DND-41 (cell line): ENCODE measurements at places on chromosomes 6 and 20.

DNA sequence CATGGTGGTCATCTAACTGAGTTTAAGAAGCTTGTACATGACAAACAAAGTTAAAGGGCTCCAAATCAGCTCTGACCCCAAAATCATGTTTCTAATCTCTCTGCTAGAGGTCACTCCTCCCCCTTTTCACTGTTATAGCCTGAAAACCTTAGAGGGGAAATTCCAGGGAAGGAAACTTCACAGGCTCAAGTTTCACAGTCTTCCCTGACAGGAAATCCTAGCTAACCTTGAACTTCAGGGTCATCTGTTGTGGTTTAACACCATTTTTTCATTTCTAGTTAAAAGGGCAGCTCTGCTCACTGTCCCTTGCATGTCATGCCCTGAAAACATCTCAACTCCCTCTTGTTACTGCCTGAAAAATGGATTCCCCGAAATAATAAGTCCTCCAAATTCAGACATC is 104.4 kb upstream of the BMP2 start:
- no peaks in the 10 kb centered on the region for H3K36me3 ChIP-seq
- no peaks in the 10 kb centered on the region for H3K4me1 ChIP-seq
- DNase-seq = no peak
- H3K27me3 ChIP-seq = no peaks in the 10 kb centered on the region
- H3K4me3 ChIP-seq = no peak overlapping the region

GRCh38 chr20:53036992-53037391 is 64.8 kb downstream of the TSHZ2 start:
- H3K36me3 ChIP-seq = no peaks in the 10 kb centered on the region
- no peaks in the 10 kb centered on the region for H3K4me1 ChIP-seq
- DNase-seq = no peak

- H3K4me3 ChIP-seq = no peak overlapping the region
- no peak overlapping the region for H3K27ac ChIP-seq
- no peaks in the 10 kb centered on the region for H3K36me3 ChIP-seq
- no peaks in the 10 kb centered on the region for H3K4me1 ChIP-seq
Measured at GRCh38 chr6:148177589-148178233, 164.9 kb upstream of the SASH1 start.

DNA sequence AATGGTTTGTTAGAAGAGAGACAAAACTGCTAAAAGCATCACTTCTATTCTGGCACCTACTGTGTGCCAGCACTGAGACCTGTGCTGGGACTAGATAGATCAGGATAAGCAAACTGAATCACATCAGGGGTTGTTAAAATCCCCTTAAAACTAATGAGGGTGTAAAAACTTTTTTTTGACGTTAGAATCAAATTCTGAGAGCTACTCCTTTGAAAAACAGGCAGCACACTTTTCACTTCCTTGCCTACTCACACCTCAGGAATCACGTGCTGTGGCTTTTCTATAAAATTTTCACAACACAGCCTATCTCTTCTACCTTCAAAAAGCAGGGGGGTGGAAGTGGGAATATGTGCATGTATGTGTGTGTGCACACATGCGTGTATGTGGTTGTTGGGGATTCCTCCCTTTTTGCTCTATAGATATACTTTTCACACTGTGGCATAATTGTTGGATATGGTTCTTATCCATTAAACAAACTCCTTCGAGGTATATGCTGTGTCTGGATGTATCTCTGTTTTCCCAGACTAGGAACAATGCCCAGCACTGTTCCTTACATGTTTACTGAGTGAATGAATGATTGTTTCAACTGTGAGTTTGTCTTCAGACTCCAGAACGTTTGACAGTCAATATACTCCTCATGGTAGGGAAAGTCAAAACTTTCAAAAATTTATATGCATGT is 105.4 kb downstream of the FYN start:
- H3K4me3 ChIP-seq = no peak overlapping the region
- H3K4me1 ChIP-seq = peaks cover 1% of the 10 kb centered on the region; the same call in 1 of the 2 replicates
- H3K27ac ChIP-seq = no peak overlapping the region
- DNase-seq = no peak

DNA sequence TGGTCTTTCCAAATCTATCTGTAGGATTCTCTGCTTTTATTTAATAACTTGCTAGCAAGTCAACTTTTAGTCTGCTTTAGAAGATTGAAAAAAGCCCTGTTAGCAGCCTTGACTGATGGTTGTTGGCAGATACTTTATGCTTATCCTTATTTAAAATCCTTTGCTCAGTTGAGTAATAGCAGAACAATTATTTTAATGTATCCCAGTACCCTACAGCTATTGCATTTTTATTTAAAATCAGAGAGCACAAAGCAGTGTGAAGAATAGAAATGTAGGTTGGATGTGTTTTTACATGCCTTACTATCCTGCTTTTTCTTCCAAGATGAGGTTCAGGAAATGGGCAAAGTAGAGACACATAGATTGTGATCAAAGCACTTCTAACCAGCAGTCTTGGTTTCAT is 147.1 kb upstream of the LAMP5 start:
- no peak overlapping the region for H3K4me3 ChIP-seq
- H3K4me1 ChIP-seq = no peaks in the 10 kb centered on the region
- no peak overlapping the region for H3K27ac ChIP-seq
- H3K36me3 ChIP-seq = peaks cover 3% of the 10 kb centered on the region; the same call in 1 of the 2 replicates
- H3K27me3 ChIP-seq = no peaks in the 10 kb centered on the region

- no peak overlapping the region; the same call in 1 of the 2 replicates for H3K27ac ChIP-seq
- no peaks in the 10 kb centered on the region for H3K27me3 ChIP-seq
- H3K36me3 ChIP-seq = no peaks in the 10 kb centered on the region
- peaks cover 19% of the 10 kb centered on the region for H3K4me1 ChIP-seq
- no peak overlapping the region for H3K4me3 ChIP-seq
- no peak for DNase-seq
Measured at GRCh38 chr20:39356908-39357307, 394.8 kb downstream of the DHX35 start.

- H3K36me3 ChIP-seq = no peaks in the 10 kb centered on the region
- no peaks in the 10 kb centered on the region for H3K4me1 ChIP-seq
- no peak overlapping the region for H3K4me3 ChIP-seq
- H3K27ac ChIP-seq = no peak overlapping the region
Measured at GRCh38 chr6:1335367-1336037, 23.6 kb downstream of the FOXQ1 start.

GRCh38 chr20:50346374-50347283 is 156.0 kb downstream of the CEBPB start:
- no peaks in the 10 kb centered on the region for H3K36me3 ChIP-seq
- H3K4me1 ChIP-seq = peaks cover 7% of the 10 kb centered on the region; the same call in 1 of the 2 replicates
- H3K27me3 ChIP-seq = no peaks in the 10 kb centered on the region
- H3K4me3 ChIP-seq = no peak overlapping the region
- DNase-seq = peak; percentile 59

- H3K27me3 ChIP-seq = peaks cover 7% of the 10 kb centered on the region
- DNase-seq = no peak
- H3K27ac ChIP-seq = no peak overlapping the region
- H3K36me3 ChIP-seq = no peaks in the 10 kb centered on the region
- no peak overlapping the region for H3K4me3 ChIP-seq
Measured at GRCh38 chr6:150813319-150813992, 52.0 kb upstream of the MTHFD1L start.

DNA sequence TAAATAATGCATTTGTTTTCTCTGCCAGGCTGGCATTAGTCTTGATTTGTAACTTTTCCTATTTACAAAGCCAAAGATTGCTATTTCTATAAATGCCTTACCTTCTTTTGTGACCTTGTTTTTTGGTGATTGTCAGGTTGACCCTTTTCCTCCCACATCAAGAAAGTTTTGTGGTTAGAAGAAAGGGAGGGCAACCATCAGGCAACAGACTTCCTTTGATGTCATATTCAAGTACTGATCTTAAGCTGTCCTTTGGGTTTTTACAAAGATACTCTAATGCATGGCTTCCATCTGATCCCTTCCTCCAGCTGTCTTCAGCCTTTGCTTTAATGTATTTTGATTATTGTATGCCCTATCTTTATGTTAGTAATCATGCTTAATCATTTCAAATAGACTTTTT is 23.9 kb downstream of the RNF217 start:
- no peak for DNase-seq
- no peak overlapping the region for H3K27ac ChIP-seq
- no peaks in the 10 kb centered on the region for H3K27me3 ChIP-seq
- H3K4me3 ChIP-seq = no peak overlapping the region
- H3K4me1 ChIP-seq = no peaks in the 10 kb centered on the region

- peaks cover 16% of the 10 kb centered on the region for H3K27me3 ChIP-seq
- no peak overlapping the region for H3K4me3 ChIP-seq
- H3K4me1 ChIP-seq = no peaks in the 10 kb centered on the region
- H3K36me3 ChIP-seq = no peaks in the 10 kb centered on the region
- no peak for DNase-seq
- no peak overlapping the region for H3K27ac ChIP-seq
Measured at GRCh38 chr6:39040080-39040673, 8.4 kb upstream of the GLP1R start.

- no peak overlapping the region for H3K27ac ChIP-seq
- H3K4me3 ChIP-seq = no peak overlapping the region
- no peak for DNase-seq
- H3K4me1 ChIP-seq = no peaks in the 10 kb centered on the region
- no peaks in the 10 kb centered on the region for H3K36me3 ChIP-seq
Measured at GRCh38 chr6:113539623-113540022, 317.5 kb upstream of the MARCKS start.

DNA sequence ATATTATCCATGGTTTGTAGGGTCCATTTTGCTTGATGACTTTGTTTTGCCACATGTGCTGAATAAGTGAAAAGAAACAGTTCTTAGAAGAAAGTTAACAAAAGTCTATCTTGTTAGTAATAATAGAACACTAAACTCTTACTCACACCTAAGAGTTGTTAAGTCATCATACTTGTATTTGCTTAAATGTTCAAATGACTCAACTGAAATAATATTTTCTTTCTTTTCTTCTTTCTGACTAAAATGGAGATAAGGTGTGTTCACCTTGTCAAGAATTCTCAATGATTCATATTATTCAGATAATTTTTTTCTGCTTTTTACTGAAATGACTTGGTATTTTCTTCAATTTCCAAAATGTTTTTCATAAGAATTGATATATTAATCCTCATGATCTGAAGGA is 327.2 kb downstream of the HTR1B start:
- no peaks in the 10 kb centered on the region for H3K27me3 ChIP-seq
- H3K4me1 ChIP-seq = no peaks in the 10 kb centered on the region
- H3K36me3 ChIP-seq = no peaks in the 10 kb centered on the region
- H3K4me3 ChIP-seq = no peak overlapping the region
- no peak overlapping the region for H3K27ac ChIP-seq

- no peaks in the 10 kb centered on the region for H3K36me3 ChIP-seq
- DNase-seq = no peak
- H3K27ac ChIP-seq = no peak overlapping the region
- H3K4me3 ChIP-seq = no peak overlapping the region
Measured at GRCh38 chr6:147849401-147850330, 341.2 kb downstream of the SAMD5 start.

DNA sequence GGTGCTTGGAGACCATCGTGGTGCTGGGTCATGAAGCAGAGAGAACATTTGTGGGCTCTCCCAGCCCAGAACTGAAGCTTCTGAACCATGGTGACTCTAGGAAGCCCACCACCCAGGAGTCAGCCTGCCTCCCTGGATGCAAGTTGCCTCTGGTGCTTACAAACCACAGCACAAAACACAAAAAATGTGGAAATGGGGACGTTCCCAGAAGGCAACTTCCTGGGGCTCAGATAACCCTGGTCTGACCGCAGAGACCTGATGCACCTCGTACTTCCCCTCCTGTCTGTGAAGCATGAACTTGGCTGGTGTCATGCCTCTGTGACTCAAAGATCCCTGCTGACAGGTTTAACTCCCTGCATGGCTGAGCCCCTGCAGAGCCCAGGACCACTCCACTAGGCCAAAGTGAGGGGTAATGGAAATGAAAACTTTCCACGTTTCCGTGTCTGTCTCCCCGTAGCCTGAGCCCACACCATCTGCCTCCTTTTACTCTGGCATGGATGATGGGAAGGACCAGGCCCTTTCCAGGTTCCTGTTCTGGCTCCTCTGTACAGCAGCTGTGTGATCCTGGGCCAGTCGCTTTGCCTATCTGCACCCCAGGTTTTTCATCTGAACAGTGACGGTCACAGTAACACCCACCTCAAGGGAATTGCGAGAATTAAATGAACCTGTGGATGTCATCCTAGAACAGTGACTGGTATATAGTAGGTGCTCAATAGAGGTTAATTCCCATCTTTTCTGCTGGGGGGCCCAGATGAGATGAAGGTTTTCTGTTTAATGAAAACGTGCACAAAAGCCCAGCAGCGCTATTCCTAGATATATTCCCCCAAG is 57.7 kb downstream of the PPP1R16B start:
- no peaks in the 10 kb centered on the region for H3K27me3 ChIP-seq
- no peaks in the 10 kb centered on the region for H3K4me1 ChIP-seq
- no peak for DNase-seq
- no peaks in the 10 kb centered on the region for H3K36me3 ChIP-seq

GRCh38 chr6:90209527-90209926 is 87.1 kb downstream of the BACH2 start:
- H3K27ac ChIP-seq = no peak overlapping the region
- H3K4me1 ChIP-seq = no peaks in the 10 kb centered on the region
- H3K36me3 ChIP-seq = no peaks in the 10 kb centered on the region
- H3K4me3 ChIP-seq = no peak overlapping the region

- H3K27ac ChIP-seq = no peak within 1 kb of the TSS
- DNase-seq = no peak
- H3K36me3 ChIP-seq = peaks cover 33% of the 10 kb centered on the region
- no peaks in the 10 kb centered on the region for H3K27me3 ChIP-seq
Measured at GRCh38 chr6:33192105-33192646, at the start of gene COL11A2. TSS of gene COL11A2 (minus strand) at chr6:33192467. CDS start at chr6:33192240, 227 bp downstream.

- no peaks in the 10 kb centered on the region for H3K36me3 ChIP-seq
- DNase-seq = no peak
- no peak overlapping the region for H3K4me3 ChIP-seq
- no peaks in the 10 kb centered on the region for H3K4me1 ChIP-seq
- H3K27me3 ChIP-seq = no peaks in the 10 kb centered on the region
- no peak overlapping the region for H3K27ac ChIP-seq
Measured at GRCh38 chr6:169082093-169082492, 171.6 kb downstream of the THBS2 start.

DNA sequence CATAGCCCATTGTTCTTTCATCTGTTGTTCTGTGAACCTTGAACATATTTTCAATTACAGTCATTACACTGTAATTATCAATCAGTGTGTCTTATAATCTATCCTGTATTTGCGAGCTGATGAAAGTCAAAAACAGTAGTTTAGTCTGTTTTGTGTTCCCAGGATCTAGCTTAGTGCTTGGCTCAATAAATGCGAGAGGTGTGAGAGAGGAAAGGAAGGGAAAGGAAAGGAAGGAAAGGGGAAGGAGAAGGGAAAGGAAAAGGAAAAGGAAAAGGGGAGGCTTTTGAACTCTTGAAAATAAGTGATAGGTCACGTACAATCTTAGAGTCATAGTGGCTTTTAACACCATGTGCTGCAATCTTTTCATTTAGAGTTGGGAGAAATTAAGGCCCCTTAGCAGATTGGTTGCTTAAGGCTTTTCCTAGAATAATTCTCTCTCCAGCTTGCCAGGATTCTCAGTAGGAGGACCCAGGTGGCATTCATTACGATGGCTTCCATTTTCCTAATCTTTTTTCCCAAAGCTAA is 433.8 kb upstream of the PLCB4 start:
- H3K4me3 ChIP-seq = no peak overlapping the region
- DNase-seq = no peak
- no peaks in the 10 kb centered on the region for H3K4me1 ChIP-seq
